ENCODE measurements at places on chromosomes 12 and 14.
A peak's percentile ranks its signal among the peaks of the same experiment; 100 is the strongest.

DNA sequence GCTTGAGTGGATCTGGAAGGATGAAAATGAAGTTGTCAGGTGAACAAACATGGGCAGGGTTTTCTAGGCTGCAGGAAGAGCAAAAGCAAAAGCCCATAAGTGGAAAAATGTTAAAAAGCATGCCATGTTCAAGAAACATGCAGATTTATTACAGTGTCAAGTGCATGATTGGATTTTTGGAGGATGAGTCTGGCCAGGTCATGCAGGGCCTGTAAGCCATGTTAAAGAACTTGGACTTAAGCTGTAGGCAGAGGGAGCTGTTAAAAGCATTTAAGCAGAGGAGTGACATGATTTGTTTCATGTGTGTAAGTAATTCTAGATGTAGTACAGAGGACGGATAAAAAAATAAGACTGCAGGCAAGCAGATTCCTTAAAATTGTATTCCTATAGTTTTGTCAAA lies 16.3 kb upstream of the SINHCAF start:
- H3K4me3 ChIP-seq: no peak overlapping the region
- H3K36me3 ChIP-seq: no peaks in the 10 kb centered on the region
- no peaks in the 10 kb centered on the region for H3K27me3 ChIP-seq
- DNase-seq: no peak

DNA sequence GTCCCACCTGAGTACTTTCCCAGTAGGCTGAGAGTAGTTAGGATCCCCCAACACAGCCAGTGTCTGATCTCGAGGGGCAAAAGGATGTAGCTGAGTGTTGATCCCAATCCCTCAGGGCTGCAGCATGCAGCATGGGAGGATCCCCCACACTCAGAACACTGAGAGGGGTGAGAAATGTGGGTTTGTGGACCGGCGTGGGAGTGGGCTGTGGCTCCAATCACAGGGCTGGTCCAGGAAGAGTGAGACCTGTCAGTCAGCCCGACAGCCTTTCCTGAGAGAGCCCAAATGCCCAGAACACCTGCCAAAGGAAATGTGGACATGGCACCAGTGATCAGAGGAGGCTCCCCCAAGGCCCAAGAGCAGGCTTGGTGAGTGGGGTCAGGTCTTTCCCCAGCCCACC lies 228.3 kb upstream of the MGAT4C start:
- DNase-seq: no peak
- H3K4me1 ChIP-seq: no peaks in the 10 kb centered on the region
- no peak overlapping the region for H3K27ac ChIP-seq
- no peak overlapping the region for H3K4me3 ChIP-seq

DNA sequence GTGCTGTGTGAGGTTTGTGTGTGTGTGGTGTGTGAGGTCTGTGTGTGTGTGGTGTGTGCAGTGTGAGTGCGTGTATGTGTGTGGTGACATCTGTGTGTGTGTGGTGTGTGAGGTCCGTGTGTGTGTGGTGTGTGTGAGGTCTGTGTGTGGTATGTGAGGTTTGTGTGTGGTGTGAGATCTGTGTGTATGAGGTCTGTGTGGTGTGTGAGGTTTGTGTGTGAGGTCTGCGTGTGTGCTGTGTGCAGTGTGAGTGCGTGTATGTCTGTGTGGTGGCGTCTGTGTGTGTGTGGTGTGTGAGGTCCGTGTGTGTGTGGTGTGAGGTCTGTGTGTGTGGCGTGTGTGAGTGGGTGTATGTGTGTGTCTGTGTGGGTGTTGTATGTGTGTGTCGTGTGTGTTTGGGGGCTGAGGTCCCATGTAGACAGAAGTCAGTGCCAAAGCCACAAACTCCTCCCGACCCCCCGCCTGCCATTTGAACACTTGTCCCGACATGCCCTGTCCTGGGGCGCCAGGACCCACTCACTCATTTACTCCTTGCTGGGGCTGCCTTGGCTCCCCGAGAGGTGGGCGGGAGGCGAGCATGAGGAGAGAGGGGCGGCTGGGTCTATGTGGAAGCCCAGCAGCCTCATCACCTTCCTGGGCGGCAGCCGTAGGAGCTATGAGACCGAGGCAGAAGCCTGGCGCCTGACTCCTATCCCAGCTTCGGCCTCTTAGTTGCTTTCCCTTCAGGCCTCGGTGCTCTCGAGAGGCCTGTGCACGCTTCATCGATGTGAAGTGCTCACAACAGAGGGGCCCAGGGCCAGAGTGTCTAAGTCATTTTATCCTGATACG lies 20.5 kb downstream of the RILPL1 start:
- H3K27ac ChIP-seq: no peak overlapping the region
- H3K27me3 ChIP-seq: no peaks in the 10 kb centered on the region
- no peaks in the 10 kb centered on the region for H3K4me1 ChIP-seq
- H3K4me3 ChIP-seq: no peak overlapping the region
- H3K36me3 ChIP-seq: peaks cover 20% of the 10 kb centered on the region

GRCh38 chr14:46368275-46368674 lies 283.3 kb downstream of the RPL10L start:
- no peaks in the 10 kb centered on the region for H3K4me1 ChIP-seq
- H3K4me3 ChIP-seq: no peak overlapping the region
- no peak overlapping the region for H3K27ac ChIP-seq
- no peak for DNase-seq
- H3K36me3 ChIP-seq: no peaks in the 10 kb centered on the region

DNA sequence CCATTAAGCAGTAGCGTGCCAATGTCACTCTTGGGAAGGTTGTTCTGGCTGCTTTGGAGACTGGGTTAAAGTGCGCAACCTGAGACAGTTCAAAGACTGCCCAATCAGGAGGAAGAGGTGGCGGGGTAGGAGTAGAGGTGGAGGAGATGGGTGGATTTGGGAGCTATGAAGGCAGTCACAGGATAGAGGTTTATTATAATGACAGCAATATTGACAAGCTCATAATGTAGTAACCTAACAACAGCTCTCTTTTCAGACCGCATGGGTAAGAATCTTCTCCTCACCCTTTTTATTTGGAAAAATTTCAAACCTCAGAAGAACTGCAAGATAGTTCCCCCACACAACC lies 5.3 kb upstream of the PSMD9 start:
- H3K4me1 ChIP-seq: peaks cover 2% of the 10 kb centered on the region
- no peak overlapping the region for H3K27ac ChIP-seq
- H3K36me3 ChIP-seq: no peaks in the 10 kb centered on the region

DNA sequence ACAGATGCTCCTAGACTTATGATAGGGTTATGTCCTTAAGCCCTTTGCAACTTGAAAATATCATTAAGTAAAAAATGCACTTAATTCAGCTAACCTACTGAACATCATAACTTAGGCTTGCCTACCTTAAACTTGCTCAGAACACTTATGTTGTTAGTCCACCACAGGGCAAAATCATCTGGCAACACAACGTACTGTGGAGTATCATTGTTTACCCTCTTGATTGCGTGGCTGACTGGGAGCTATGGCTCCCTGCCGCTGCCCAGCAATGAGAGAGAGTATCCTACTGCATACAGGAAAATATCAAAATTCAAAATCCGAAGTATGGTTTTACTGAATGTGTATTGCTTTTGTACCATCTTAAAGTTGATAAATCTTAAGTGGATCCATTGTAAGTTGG lies 105.5 kb downstream of the SOX5 start:
- no peaks in the 10 kb centered on the region for H3K4me1 ChIP-seq
- H3K36me3 ChIP-seq: no peaks in the 10 kb centered on the region
- H3K4me3 ChIP-seq: no peak overlapping the region
- no peaks in the 10 kb centered on the region for H3K27me3 ChIP-seq

- no peaks in the 10 kb centered on the region for H3K27me3 ChIP-seq
- peaks cover 8% of the 10 kb centered on the region for H3K4me1 ChIP-seq
- peak overlapping the region; percentile 86 for H3K4me3 ChIP-seq
- DNase-seq: peak; percentile 61
- no peaks in the 10 kb centered on the region for H3K36me3 ChIP-seq
- peak overlapping the region; percentile 99 for H3K27ac ChIP-seq
These were observed 589 bp downstream of the ATF1 start for GRCh38 chr12:50764286-50765094.

GRCh38 chr12:3204143-3204542 lies 127.0 kb downstream of the TSPAN9 start:
- no peaks in the 10 kb centered on the region for H3K4me1 ChIP-seq
- no peak overlapping the region for H3K4me3 ChIP-seq
- no peaks in the 10 kb centered on the region for H3K36me3 ChIP-seq
- H3K27ac ChIP-seq: no peak overlapping the region
- no peak for DNase-seq
- H3K27me3 ChIP-seq: no peaks in the 10 kb centered on the region

DNA sequence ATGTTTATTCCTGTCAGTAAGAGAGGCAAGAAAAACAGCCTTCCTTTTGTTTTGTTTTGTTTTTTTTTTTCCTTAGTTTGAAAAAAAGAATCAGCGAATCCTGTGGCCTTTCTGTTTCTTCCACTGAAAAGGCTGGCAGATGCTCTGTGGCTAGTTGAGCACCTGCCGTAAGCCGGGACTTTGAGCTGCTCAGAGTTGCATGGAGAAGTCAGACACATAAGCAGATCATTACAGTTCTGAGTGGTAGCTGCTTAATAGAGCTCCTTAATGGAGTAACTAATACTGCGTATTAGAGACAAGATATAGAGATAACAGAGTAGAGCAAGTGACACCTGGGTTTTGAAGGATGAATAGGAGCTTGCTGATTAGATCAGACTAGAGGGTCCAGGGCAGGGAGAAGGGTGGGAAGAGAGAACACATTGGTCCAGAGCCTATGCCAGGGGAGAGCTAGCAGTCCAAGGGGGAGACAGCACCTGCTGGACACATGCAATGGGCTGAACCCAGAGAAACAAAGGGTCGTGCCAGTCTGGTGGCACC lies 129.4 kb downstream of the TSPAN9 start:
- H3K27ac ChIP-seq: peak overlapping the region; percentile 14
- DNase-seq: no peak
- H3K27me3 ChIP-seq: no peaks in the 10 kb centered on the region
- peaks cover under 1% of the 10 kb centered on the region for H3K36me3 ChIP-seq
- no peak overlapping the region for H3K4me3 ChIP-seq
